ENCODE measurements at places on chromosomes 5 and 9.

GRCh38 chr5:73186976-73187375 is 14.0 kb downstream of the TMEM174 start:
- DNase-seq = no peak

DNA sequence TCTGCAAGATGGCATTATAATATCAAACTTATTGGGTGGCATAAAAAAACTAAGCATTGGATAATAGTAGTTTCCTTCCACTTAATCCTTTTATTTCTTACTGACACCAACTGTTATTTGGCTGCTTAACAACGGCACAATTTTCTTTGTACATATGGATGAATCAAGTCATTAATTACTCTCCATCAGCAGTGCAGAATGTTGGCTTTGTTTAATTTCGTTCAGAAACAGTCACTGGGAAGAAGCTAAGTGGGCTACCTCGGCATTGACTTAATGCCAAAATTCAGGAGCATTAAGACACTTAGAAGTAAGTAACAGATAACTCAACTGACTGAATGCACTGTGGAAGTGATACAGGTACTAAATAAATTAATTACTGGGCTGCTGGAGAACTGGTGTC is 460.4 kb downstream of the CTNND2 start:
- no peak for DNase-seq

DNA sequence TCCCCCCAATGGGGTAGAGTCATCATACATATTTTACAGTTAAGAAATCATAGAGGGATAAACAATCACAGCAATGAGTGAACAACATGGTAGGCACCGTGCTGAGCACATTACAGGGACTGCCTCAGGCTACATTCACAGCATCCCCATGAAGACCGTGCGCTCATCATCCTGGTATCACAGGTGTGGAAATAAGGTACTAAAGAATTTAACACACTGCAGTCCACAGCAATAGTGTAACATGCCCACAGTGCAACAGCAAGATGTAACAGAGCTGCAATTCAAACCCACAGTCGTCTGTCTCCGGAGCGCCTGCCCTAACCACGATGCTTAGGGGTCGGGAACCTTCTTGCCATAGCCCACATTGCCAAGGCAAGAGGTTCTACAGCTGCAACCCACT is 5.6 kb downstream of the SLIT3 start:
- no peak for DNase-seq

GRCh38 chr9:128715436-128715750 is 8.5 kb downstream of the ZDHHC12 start:
- no peak for DNase-seq

GRCh38 chr9:98902516-98902915 is 41.2 kb upstream of the COL15A1 start:
- no peak for DNase-seq

GRCh38 chr5:88675708-88676636 is 207.0 kb downstream of the MEF2C start:
- DNase-seq = no peak

DNA sequence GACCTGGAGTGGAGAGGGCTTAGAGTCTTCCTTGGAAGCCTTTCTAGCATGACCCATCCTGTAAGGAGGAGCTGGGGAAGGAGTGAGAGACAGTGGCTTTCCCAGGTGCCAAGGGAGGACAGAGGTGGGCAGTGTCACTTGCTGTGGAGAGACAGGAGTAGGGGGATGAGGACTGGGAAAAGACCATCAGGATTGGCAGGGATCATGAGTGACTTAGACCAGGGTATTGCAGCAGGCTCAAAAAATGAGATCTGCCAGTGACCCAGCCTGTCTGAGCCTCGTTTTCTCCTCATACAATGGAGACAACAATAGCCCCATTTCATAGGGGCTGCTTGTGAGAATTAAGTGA is 2.4 kb downstream of the TMOD1 start:
- DNase-seq = no peak

- no peak for DNase-seq
These were observed 68.4 kb downstream of the ANKRD33B start for GRCh38 chr5:10632110-10632761.

- no peak for DNase-seq
These were observed 103.8 kb downstream of the DRD1 start for GRCh38 chr5:175340180-175340579.

DNA sequence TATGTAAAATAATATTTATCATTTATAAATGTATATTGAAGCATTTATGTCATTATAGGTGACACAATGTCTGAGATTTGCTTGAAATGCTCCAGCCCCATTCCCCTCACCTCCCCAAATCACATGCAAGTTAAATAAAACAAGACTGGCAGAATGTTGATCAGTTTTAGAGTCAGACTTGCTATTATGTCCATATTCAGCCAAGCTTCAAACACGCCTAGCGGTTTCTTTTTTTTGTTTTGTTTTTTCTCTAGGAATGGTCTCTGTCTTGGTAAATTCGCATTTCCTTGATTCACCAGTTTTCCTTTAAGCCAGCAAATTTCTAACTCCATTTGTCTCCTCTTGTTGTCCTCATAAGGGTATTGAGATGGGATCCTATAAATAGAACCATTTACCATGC is 153.0 kb upstream of the HMHB1 start:
- DNase-seq = no peak

DNA sequence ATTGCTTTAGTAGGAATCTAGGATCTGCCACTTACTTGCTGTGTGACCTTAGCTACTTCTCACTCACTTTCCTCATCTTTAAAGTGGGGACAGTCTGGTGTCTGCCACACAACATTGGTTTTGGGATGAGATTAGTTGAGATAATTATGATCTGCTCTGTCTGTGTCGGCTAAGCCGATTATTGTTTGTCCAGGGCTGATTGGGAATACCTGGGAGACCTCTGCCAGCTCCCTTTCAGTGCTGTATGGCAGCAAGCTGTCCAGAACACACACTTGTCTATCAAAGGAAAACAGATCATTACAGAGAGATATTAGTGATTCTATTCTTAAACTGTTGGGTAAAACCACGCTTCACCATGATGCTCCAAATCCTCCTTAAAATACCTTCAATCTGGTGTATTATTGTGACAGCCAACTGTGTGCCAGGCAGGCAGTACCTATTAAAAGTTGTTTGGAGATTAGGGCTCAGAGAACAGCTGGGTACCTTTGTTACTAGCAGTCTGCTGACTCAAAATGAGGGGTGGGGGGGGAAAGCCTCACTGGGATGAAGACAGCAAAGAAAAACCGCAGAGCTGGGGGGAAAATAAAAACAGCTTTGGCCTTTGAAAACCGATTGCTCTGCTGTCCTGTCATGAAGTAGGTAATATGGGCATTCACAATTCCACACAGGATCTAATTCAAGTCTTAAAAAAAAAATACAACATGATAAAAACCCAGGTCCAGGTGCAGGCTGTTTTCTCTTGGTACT is 458.4 kb upstream of the C9orf72 start:
- DNase-seq = no peak

- no peak for DNase-seq
These were observed 42.9 kb upstream of the ALDOB start for GRCh38 chr9:101478444-101478843.

- DNase-seq = no peak
These were observed 211.5 kb upstream of the NREP start for GRCh38 chr5:111968459-111968858.

DNA sequence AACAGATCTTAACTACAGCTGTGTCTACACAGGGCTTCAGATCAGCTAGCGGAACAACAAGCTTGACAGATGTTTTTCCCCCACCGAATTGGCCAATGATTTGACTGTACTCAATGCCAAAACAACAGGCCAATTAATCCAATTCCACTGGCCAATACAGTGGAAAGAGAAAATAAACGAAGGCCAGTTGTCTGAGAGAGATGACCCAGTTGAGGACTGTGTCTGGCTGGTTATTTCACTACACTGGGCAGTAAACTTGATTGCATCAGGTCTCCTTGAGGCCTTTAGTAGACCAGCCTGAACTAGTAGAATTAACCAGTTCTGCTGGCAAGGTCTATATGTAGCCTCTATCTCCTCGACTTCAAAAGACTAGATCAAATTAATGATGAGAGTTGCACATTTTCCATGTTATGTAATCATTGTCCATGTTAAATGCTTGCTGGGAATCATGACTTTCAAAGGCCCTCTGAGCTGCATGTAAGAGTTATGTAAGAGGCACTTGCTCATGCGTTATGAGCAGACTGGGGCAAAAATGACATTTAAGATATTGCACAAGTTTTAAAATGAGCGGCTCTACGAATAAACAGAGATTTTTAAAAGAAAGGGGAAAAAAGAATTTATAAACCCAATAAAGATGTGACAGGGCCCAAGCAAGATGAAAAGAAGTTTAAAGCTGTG is 28.3 kb downstream of the SMIM23 start:
- DNase-seq = no peak

DNA sequence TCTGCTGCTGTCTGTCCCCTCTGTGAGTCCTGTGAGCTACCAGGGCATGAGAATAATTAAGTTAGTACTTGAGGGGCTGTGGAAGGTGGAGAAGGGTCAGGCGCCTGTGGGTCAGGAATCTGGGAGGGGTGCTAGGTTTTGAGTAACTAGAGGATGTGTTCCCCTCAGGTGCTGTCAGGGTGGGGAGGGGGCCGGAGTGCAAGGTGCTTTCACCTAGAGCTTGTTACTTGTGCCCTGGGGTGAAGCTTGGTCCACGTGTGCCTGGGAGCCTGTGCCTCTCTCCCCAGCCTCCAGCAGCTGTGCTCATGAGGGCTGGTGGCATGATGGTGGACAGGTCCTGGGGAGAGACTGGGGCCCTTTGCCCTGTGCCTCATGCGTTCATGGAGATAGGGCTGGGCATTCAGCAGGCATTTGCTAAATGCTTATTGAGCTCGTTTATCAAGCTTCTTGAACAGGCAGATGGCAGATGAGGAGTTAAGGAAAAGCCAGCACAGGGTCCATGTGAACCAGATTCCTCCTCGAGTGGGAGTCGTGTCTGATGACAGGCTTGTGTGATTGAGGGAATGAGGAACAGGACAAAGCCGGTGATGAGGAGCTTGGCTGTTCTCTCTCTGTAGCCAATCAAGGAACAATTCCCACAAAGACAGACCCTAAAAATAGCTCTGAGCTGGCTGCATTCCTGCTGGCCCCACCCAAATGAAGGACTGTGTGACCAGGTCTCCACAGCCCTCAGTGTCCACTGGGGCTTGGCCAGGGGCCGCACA is 40.9 kb downstream of the CACNA1B start:
- no peak for DNase-seq

GRCh38 chr9:133735415-133735775 is 2.8 kb downstream of the SARDH start:
- DNase-seq = no peak

- DNase-seq = peak; percentile 16
These were observed 65.9 kb downstream of the DAP start for GRCh38 chr5:10695055-10695649.

DNA sequence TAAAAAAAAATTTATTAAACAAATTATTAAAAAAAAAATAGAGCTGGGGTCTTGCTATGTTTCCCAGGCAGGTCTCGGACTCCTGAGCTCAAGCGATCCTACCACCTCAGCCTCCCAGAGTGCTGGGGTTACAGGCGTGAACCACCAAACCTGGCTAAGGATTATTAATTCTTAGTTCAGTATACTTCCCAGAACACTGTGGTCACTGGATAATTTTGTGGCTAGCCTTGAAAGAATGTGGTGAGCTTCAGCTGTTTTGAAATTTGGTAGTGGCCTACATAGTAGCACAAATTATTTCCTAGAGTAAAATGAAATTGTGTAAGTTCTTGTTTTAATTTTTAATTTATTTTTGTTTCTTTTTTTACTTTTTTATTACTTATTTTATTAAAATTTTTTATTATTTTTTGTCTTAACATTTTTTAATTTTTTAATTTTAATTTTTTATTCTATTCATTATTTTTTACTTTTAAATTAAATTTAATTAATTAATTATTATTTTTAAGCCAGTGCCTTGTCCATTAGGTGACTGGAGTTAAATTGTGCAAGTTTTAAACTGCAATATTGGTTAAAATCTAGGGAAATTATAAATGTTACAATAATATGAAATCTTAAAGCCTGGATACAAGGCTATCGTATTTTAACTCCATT is 23.0 kb downstream of the ARRDC3 start:
- DNase-seq = no peak

DNA sequence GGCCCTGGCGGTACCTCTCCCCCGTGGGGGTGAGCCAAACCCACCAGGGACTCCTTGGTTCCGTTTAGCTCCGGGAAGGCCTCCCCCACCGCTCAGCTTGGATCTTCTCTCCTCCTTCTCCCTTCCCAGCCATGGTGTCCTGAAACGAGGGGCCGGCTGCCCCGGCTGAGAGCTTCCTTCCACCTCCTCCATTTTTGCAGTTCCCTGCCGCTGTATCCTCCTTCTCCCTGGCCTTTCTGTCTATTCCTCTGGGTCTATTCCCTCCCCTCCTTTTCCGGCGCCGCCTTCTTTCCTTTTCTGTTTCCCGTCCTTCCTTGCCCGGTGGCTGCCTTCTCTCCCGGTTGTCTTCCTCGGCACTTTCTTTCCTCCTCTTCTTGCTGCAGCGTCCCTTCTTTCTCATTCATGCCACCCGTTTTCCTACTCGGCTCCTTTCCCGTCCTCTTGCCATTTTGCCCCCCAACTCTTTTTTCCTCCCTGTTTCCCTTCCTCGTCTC is 110.4 kb downstream of the LIFR start:
- no peak for DNase-seq

- no peak for DNase-seq
These were observed 76.9 kb upstream of the IFNK start for GRCh38 chr9:27447031-27447683.

GRCh38 chr5:44387406-44387805 is 1.8 kb downstream of the FGF10 start:
- DNase-seq = no peak

DNA sequence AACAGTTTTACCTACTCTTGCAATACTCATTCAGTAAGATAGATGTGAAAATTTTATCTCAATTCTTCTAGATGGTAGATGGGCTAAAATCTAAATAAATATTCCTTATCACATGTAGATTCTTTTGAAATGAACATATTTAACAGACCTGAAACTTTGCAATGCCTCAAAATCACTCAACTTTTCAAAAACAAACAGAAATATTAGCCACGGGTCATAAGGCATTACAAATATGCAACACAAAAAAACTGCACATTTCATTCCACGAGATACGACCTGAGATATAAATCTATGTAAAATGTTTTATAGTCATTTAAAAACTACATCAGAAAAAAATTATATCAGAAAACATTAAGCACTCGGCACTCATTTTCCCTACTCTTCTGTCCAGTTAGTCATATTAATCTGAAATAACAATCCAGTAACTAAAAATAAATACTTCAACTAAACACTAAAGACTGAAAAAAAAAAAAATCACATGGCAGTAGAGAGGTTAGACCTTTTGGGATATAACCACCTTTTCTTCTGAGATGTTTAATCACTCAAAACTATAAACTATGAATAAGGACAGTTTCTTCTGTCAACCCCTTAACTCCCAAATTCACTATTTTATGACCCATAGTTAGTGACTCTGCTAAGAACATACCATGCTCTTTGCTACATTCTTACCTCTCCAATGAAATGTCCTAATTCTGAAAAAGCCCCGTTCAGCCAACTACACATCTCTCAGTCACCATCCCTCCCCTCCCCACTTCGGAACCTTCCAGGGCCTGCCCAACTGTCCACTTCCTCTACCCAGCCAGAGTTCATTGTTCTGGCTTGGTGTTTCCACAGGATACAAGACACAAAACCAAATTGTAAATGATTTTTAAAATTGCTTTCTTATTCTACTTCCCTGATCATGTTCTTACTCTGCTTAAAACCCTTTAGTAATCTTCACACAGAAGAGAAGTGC is 6.4 kb downstream of the HOMER1 start:
- DNase-seq = no peak
